ENCODE measurements at places on chromosomes 1 and 21. TPM values are rescaled to one million over a fixed set of nuclear protein-coding genes. Genes with fewer than 3 reads are reported as not detected.

GRCh38 chr1:39652105-39652504, 12.7 kb upstream of the HEYL start:
- no peak for DNase-seq

DNA sequence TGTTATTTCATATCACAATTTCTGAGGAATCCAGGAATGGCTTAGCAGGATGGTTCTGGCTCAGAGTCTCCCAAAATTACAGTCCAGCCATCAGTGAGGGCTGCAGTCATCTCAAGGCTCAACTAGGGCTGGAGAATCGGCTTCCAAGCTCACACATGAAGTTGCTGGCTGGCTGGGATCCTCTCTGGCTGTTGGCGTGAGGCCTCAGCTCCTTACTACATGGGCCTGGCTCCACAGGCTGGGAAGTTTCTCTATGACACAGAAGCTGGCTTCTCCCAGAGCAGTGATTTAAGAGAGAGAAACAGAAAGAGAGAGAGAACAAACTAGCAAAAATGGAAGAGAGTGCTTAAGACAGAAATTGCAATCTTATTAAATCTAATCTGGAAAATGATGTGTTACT, 38.8 kb upstream of the RGS8 start:
- no peak for DNase-seq

DNA sequence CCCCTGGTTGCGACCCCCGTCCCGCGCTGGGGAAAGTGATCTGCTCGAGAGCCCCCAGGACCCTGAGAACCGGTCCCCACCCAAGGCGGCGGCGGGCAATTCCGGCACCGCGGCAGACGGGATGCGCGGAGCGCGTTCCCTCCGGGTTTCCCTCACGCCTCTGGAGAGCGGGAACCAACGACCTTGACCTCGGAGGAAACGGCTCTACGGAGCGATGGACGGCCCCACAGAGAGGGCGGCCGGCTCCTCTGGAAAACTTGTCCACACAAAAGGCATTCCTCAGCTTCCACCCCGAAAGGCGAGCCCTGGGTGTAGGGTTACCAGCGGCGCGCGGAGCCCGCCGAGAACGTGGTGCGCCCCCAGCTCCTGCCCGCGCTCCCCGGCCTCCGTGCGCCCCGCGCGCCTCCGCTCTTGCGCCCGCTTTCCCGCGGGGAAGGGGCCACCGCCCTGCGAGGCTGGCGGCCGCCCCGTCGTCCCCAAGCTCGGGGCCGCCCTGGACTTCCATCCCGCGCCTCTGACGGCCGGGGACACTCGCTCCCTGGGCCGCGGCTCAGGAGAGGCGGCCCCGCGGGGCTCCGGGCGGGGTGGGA, 391 bp upstream of the KIAA1614 start:
- peak; percentile 41 for DNase-seq

DNA sequence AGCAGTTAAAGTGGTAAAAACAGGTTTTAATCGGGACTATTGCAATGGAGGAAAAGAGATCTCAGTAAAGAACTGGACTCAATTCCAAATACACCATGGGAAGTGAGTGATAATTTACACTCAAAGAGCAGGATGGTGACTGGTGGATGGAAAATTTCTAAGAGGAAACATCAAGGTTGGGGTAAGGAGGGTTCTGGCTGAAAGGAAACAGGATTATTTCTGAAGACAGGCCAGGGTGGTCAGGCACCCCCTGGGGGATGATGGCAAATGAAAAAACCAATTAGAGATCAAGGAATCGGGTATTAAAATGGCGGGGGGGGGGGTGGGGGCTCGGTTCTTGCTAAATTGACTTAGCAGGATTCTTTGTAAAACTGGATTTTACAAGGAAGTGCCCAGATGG, 12.3 kb upstream of the HSD11B1 start:
- DNase-seq, result no peak

DNA sequence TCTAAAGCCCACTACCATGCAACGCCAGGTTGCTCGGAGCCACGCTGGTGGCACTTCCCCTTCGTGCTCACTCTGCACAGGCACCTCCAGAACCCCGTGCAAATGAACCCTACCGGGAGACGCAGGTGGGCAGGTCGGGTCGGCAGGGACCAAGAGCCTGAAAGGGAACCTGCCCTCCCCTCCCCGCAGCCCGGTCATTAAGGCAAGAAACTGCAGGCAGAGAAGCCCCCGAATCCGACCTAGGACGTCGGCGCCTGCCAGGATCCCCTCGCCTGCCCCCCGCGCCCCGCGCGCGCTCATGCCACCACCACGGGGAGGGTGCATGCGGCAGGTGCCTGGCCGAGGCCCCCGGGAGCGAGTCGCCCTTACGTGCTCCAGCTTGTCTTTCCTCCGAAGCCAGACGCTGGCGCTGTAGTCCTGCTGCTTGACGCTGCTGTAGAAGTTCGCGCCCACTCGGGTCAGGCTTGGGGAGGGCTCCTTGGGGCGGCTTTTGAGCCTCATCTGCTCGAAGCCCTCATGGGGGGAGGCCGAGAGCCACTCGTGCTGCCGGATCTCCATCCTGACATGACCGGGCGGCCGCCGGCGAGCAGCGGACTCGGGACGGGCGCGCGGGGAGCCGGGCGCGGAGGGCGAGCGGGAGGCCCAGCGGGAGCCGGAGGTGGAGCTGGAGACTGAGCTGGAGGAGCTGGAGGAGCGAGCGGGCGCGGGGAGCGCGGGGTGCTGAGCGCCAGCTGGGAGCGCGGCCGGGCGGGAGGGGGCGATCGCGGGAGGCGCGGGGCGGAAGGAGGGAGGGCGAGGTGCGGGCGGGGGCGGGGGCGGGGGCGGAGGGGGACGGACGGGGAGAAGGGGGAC, 552 bp downstream of the PLD5 start:
- DNase-seq, result peak; percentile 59

The FAM3B gene
- total RNA-seq, result not detected

The EXO5 gene
- total RNA-seq, result 18.4 TPM
